Renal pelvis (tissue), 12 donors: ENCODE measurements at places on chromosomes 11 and 22. TPM values are rescaled to one million over a fixed set of nuclear protein-coding genes. Genes with fewer than 3 reads are reported as not detected.

Gene SPDYC
- not detected for polyA plus RNA-seq

Gene MMP13
- 0.16 TPM for polyA plus RNA-seq

Gene RAB3IL1
- polyA plus RNA-seq: 24.2 TPM

Gene CD3E
- polyA plus RNA-seq: 0.36 TPM

Gene IGLL5
- not detected for polyA plus RNA-seq

Gene PAK1
- 96.6 TPM for polyA plus RNA-seq

Gene APOA4
- polyA plus RNA-seq: not detected

DNA sequence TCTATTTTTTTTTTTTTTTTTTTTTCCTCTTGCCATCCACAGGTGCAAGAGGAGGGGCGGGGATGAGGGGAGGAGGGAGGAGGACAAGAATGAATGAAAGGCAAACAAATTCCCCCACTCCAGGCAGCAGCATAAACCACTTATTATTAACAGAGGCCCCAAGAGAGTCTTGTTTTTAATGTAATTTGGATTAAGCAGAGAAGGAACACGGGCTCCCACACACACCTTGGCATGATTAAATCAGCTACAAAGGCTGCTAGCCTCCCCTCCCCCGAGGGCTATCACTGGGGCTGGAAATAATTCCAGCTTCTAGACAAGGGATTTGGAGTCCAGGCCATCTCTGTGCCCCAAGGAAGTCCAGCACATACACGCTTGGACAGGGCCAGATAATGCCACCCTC, 93.4 kb upstream of the DRD2 start:
- no peak for DNase-seq

GRCh38 chr11:134480136-134480712, 68.2 kb upstream of the B3GAT1 start:
- no peak for DNase-seq

DNA sequence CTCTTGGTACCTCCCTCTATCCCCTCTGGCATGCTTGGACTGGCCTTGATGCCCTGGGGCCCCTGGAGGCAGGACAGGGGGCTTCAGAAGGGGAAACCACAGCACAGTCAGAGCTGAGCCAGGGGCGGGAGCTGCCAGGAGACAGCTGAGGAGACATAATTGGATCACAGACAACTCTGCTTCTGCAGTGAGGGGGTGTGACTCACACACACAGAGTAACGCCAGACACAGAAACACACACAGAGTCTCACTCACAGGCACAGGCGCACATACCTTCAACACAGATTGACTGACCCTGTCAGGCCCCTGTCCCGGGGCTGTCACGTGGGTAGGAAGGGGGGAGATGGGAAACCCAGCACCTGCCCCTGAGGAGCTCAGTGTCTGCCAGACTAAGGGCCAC, 20.6 kb downstream of the STARD10 start:
- no peak for DNase-seq

DNA sequence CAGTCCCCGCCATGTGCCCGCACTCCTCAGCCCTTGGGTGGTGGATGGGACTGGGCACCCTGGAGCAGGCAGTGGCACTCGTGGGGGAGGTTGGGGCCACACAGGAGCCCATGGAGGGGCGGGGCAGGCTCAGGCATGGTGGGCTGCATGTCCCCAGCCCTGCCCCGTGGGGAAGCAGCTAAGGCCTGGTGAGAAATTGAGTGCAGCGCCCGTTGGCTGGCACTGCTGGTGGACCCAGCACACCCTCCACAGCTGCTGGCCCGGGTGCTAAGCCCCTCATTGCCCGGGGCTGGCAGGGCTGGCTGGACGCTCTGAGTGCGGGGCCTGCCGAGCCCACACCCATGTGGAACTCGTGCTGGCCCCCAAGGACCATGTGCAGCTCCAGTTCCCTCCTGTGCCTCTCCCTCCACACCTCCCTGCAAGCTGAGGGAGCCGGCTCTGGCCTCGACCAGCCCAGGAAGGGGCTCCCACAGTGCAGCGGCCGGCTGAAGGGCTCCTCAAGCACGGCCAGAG, 16.1 kb downstream of the OR5B3 start:
- no peak for DNase-seq

- no peak for DNase-seq
Observed at GRCh38 chr11:61193596-61193995, 9.7 kb upstream of the PGA3 start.

DNA sequence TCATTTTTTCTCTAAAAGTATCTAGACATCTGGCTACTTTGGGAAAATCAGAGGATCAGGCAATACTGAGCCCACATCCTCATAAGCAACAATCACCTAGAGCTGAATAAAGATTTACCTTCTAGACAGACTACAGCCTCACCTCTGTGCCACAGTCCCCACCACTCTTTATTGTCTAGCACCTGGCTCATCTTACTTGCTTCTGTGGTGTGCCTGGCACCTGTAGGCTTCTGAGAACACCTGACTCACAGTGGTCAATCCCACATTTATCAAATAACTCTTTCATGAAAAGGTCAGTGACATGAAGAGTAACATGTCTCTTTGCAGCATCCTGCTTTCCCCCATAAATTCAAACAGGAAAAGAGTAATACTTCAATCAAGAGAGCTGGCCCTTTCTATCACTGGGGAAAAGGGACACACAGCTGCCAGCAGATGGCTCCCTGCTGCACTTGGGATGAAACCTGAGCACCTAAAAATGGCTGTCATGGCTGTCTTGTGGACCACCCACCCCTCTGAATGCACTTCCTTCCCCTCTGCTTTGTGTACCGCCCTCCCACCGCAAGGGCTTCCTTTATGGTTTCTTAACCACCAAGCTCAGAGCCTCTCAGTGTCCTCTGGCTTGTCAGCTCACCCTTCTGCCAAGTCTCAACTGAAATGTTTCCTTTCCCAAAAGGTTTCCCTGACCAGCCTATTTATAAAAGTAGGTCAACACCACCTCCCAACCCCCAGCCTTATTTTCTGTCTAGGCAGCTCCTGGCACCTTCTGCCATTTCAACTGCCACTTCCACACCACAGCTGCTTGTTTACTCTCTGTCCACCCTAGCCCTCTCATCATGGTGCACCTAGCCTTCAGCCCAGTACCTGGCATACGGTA, 9.3 kb downstream of the TFIP11 start:
- peak; percentile 30 for DNase-seq

DNA sequence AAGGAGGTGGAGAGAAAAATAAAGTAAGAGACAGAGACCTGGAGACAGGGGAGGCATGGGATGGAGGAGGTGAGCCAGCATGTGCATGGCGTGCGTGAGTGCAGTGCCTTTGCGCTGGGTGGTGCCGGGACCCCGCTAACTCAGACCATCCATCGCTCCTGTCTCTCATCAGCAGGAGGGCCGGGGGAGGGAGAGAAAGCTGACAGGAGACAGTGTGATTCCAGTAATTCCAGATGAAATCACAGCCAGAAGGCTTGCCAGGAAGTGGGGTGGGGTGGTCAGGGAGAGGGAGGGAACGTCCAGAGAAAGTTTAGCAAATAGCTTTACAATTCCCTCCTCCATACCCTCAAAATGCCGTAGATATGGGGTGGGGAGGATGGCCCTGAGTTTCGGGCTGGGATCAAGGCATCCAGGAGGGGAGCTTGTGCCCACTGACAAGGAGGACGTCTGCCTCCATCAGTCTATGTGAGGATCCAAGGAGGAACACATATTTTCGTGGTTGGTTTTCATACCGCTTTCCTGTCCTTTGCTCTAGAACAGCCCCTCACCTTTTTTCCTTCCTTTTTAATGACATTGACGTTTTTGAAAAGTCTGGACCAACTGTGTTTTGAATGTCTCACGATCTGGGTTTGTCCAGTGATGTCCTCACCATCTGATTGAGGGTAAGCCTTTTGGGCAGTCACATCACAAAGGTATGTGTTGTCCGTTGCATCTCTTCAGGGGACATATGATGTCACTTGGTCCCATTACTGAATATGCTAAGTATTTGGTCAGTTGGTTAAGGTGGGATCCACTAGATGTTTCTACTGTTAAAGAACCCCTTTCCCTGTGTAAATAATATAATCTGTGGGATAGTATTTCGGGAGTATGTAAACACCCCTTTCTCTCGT, 567.3 kb downstream of the MIAT start:
- no peak for DNase-seq

GRCh38 chr22:27583856-27584255, 217.7 kb downstream of the MN1 start:
- DNase-seq: no peak

DNA sequence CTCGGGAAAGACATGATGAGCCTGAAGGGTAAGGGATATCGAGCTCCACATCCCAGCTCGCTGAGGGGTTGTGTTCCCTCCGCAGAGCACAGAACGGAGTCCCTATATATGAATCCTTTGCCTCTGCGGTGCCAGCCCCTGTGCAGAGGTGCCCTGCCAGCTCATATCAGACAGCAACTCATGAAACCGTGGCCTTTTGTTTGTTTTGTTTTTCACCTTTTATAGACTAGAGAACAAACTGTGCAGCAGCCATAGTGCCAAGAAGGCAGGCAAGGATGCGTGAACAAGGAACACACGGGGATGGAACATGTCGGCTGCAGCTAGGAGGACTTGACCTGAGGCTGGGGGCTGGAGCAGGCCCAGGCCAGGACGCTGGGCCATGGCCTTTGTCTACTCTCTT, 109.8 kb downstream of the PKNOX2 start:
- no peak for DNase-seq

- DNase-seq: peak; percentile 30
Observed at GRCh38 chr11:34480314-34480713, 33.3 kb downstream of the ELF5 start.

- no peak for DNase-seq
Observed at GRCh38 chr22:47597041-47597440, 834.6 kb downstream of the TBC1D22A start.

DNA sequence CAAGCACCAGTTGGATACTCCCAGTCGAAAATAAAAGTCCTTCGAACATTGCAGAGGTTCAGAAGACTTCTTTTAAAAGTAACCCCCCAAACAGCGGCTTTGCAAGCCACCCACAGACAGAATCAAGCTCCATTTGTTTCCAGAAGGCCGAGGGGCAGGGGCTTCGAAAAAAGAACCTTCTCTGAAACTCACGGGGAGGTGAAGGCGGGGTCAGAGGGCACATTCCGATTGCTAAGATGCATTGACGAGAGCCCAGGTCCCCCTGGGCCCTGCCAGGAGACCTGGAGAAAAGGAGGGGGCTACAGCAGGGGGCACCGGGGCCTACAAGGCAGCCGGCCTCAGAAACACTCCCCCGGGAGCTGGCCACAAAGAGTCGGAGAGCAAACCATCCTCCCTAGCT, 306.8 kb downstream of the MN1 start:
- no peak for DNase-seq

DNA sequence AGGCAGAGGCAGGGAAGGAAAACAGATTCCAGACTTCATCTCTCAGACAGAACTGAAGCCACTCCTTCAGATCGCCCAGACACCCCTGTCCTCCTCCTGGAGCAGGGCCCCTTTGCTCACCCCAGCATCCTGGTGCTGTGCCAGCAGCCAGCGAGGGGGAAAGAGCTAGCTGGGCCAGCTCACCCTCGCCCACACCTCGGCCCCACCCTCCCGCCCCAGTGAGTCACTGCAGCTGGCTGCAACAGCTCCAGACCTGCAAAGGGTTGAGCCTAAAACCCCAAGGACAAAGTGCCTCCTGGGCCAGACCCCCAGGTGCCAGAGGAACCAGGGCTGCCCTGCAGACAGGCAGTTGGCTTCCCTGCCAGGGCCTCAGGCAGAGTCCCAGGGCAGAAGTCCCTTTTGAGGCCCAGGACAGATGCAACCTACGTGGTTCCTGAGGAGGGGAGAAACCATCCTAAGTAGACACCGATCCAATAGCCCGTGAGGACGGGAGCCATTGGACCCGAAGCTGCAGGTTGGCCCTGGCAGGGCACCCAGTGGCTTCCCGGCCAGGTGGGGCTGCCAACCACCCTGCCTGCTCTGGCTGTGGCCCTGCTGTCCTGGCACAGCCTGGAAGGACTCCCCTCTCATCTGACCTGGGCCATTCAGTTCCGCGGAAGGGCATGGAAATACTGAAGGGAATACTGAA, 7.2 kb downstream of the AHNAK start:
- no peak for DNase-seq
